WTC11 (cell line): ENCODE measurements at places on chromosomes 6 and 20.

GRCh38 chr6:126963077-126963809 is 155.2 kb upstream of the RSPO3 start:
- no peak for DNase-seq

GRCh38 chr6:125952764-125953501 is 3.6 kb upstream of the HINT3 start:
- DNase-seq, result peak; percentile 69

DNA sequence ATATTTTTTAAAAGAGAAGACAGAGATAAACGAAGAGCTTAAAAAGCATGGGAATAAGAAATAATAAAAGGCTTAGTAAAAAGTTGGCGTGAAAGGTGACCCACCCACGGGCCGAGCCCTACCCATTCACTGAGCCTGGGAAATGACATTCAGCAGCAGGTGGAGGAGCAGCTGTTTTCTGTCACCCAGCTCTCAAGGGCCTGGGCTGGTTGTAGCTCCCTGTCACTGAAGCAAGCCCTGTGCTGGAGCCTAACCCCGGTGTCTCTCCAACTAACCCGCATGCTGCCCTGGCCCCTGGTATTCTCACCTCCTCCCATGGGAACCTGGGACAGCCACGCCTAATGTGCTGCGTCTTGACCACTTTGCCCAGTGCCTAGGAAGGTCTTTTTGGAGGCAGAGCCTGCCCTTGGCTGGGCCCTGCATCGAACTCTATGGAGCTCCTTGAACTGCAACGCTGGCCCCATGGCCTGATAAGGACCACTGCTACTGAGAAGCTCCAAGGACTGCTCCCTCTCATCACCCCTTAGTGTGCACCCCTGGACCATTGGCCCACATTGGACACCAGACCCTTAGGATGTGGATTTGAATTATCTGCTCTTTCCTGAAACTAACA is 68.8 kb upstream of the IYD start:
- no peak for DNase-seq

GRCh38 chr20:61690993-61691838 is 374.5 kb downstream of the TAF4 start:
- DNase-seq, result no peak

- no peak for DNase-seq
Measured at GRCh38 chr6:116379764-116380163, 9.0 kb downstream of the DSE start.

GRCh38 chr6:5188646-5189045 is 72.1 kb downstream of the LYRM4 start:
- no peak for DNase-seq

GRCh38 chr6:45460166-45460565 is 82.4 kb upstream of the SUPT3H start:
- no peak for DNase-seq

DNA sequence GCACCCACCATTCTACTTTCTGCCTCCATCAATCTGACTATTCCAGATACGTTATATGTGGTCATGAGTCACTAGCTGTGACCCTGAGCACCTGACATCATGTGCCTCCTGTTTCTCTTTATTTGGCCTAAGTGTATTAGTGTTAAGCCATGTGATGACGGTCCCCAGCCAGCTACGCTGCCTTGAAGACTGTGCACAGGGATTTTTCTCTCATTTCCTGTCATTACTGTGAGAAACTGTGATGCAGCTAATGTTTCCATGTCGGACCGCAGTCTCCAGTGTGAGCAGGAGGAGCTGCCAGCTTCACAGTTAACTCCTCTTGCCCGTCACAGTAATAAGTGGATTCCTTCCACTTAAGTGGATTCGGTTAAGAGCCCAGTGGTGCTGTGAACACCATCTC is 9.9 kb upstream of the SPATS1 start:
- no peak for DNase-seq

DNA sequence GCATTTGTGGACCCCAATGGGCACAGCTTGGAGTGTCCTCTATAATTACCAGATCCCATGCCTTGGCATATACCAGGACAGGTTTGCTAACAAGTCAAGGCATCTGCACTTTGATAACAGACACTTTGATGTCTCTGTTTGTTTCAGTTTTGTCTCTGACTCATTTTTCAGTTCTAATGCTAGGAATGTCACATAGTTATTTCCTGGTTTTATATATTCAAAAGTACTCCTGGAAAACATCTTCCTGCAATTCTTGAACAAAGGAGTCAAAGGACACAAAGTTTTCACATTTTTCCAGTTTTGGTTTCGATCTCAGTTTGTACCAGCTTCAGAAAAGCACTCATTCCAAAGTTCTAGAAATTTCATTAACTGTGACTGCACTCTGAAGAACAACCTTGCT is 188.1 kb downstream of the FOXC1 start:
- no peak for DNase-seq

GRCh38 chr6:137046871-137047412 is 2.2 kb upstream of the IL20RA start:
- DNase-seq, result no peak
